ENCODE measurements at places on chromosomes 12 and 14. TPM values are rescaled to one million over a fixed set of nuclear protein-coding genes. Genes with fewer than 3 reads are reported as not detected.

The PZP gene
- not detected for total RNA-seq

The SLC17A8 gene
- total RNA-seq, result not detected

The USP5 gene
- 76.4 TPM for total RNA-seq

The PRPF40B gene
- total RNA-seq, result 5.6 TPM

Measured in A549 treated with ZK216348 at 1 μM for 4 hours (cell line).